ENCODE measurements at places on chromosomes 3 and 15. TPM values are rescaled to one million over a fixed set of nuclear protein-coding genes. Genes with fewer than 3 reads are reported as not detected.

The PLA2G4E gene
- total RNA-seq = not detected

- DNase-seq = no peak
Observed at GRCh38 chr15:76978522-76979330, 16.2 kb upstream of the PSTPIP1 start.

The DLL4 gene
- 11.1 TPM for total RNA-seq

DNA sequence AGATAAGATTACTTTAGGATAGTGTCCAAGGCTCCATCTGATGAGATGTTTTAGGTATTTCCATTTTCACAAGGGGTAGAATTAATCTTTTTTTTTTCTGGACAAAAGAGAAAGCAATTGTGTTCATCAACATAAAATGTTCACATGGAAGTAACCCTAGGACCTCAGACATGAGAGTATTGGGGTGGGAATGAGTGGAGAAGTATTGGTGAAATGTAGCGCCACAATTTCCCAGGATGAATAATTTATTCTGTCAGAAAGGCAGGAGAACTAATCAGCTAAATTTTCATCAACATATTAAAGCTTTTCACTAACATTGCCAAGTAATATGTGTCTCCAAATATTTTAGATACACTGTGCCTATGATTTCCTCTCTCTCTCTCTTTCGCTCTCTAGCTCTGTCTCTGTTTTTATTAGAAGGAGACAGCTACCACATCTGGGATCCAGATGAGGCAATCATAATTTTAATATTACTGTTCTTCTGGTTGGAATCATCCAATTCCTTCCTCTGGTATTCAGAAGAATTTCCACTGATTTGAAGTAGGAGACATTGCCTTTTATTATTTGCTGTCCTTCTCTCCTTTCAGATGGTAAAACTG is 21.6 kb upstream of the ZNF280D start:
- DNase-seq = no peak

The OR5K1 gene
- not detected for total RNA-seq

The TAMM41 gene
- 11.1 TPM for total RNA-seq

The GOLGA8S gene
- total RNA-seq = 0.33 TPM

The SPATA12 gene
- total RNA-seq = not detected

All from left ventricle myocardium inferior (tissue), 1 donor.